Stimulated activated CD8-positive, alpha-beta memory T cell treated with anti-CD3 and anti-CD28 coated beads, Interleukin-4, amount 100 ng/mL, for 4 hours (primary cell): ENCODE measurements at places on chromosomes 3 and 15.

DNA sequence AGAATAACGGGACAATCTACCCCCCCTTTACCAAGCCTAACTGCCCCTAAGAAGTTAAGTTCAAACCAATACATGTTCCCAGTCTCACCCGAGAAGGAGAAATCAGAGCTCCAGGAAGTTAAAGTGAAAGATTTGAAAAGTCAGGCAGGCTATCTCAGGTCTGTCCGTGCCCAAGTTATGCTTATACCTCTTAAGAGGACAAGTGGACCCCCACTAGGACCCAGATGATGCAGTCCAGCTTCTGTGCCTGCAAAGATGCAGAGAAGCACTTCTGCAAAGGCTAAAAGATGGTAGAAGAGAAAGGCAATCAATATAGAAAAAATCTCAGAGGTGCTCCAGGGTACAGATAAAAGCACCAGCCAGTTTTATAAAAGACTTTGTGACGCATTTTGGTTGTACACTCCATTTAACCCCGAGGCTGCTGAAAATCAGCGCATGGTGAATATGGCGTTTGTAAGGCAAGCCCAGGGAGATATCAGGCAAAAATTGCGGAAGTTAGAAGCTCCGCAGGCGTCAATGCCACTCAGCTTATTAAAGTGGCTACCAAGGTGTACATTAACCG, 9.8 kb upstream of the SLC9C1 start:
- no peak for DNase-seq

DNA sequence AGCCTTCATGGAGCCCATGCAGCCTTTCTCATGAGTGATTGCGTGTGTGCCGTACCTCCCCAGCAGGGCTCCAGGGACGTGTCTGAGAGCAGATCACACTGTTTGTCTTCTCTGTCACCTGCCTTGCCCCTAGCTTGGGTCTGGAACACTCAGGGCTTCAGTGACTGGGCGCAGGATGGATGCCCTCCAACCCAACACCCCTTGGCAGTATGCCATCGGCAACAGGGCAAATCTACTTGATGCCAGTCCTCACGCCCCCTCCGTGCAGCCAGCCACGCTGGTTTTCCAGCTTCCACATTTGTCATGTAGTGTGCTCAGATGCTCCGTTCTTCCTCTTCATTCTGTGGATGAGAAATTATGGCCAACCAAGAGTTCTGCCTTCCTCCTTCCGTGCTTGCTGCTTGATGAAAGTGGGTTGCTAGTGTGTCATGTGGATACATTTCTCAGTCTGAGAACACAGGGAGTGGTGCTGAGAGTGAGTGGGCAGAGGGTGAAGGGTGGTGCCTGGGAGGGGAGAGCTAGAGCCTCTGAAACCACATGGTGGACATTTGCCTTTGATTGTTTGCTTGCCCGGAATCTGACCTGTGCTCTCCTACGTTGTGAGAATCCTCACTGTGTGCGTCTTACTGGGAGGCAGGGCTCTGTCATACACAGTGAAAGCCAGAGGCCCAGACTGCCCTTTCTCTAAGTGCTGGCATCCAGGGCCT, 97.2 kb downstream of the FAM43A start:
- DNase-seq: no peak

DNA sequence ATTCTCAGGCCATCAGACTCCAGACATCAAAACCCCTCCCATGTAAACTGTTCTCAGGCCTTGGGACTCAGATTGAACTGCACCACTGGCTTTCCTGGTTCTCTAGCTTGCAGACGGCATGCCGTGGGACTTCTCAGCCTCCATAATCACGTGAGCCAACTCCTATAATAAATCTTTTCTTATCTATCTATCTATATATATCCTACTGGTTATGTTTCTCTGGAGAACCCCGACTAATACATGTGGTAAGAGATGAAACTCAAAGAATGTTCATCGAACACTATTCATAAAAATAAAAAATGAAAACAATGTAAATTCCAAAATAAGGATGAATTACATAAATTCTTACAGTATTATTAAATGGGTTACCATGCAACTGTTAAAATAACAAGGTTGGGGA, 84.5 kb upstream of the NTRK3 start:
- no peak for DNase-seq

- no peak for DNase-seq
Observed at GRCh38 chr15:58929891-58930416, 3.5 kb downstream of the SLTM start.

DNA sequence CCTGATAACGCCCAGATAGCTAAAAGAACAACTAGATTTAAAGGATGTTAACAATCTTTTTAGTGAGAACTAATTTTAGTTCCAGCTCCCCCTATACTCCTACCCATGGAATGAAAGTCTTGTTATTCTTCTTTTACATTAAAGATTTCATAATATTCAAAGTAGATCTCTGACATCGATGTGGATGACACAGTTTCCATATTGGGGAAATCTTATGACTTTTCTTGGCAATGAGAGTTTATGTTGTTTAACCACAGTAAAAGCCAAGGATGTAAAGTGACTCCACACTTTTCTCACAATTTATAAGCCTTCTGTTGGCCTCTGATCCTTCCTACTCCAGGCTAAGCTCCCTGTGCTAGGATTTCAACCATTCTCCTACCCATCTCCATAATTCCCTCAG, 332.6 kb upstream of the KCNMB2 start:
- DNase-seq: no peak

- DNase-seq: no peak
Observed at GRCh38 chr3:184497804-184498203, 63.8 kb upstream of the EPHB3 start.

GRCh38 chr3:36811768-36812167, 47.4 kb upstream of the DCLK3 start:
- DNase-seq: no peak

GRCh38 chr15:52331490-52332240, 36.1 kb upstream of the MYO5C start:
- DNase-seq: peak; percentile 13

DNA sequence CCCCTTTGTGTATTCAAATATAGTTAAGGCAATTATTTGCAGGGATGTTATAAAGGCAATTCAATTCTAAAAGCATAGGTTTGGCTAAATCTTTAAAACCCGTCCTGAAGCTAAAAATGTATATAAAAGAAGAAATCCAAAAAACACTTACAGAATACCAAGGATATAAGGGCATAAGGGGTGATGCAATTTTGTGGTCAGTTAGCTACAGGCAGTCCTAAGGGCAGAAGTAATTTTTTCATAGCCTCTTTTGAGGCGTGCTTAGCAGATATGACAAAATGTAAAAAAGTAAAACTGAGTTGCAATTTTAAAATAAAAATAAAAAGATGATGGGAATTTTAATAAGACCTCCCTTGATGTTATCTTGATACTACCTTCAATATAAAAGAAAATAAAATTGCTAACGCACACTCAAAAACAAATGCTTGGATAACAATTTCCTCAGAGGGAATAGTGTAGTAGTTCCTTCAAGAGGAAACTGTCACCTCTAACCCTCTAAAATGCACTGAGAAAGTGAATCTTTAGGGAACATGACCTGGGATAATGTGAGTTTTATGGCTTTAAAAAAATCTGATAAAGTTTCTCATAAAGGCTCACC, 104.2 kb downstream of the MYH15 start:
- DNase-seq: no peak

DNA sequence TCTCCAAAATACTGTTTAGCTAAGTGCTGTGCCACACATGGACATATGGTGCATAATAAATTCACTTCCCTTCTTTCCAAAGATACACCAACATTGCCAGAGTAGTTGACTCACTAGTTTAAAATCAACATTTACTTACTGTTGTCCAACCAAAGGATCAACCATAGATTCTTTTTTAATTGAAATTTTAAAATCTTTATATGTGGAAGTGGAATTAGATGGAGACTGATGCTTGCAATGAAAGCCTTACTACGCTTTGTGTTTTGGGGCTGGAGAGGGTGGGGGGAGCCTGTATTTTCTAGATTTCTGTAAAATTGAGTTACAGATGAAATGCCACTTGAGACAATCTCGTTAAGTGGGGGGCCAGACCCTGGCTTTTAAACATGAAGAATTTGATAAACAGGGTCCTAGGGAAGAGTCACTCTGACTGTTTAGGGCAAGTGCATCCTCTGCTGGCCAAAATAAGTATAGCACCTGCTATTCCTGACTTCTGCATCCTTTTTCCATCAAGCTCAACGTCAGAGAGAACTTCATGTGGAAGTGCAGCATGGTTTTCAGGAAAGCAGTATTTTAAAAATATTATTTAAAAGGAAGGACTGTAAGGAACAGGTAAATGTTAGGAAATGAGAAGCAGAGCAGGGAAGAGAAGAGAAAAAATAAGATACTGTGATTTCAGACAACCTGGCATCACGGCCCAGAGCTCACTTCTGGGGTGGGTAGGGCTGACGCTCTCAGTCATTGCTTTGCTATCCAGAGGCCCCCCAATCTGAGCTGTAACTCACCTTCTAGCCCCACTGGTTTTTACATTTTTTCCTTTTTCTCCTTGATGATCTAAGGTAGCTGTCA, 76.7 kb downstream of the BOC start:
- peak; percentile 19 for DNase-seq

DNA sequence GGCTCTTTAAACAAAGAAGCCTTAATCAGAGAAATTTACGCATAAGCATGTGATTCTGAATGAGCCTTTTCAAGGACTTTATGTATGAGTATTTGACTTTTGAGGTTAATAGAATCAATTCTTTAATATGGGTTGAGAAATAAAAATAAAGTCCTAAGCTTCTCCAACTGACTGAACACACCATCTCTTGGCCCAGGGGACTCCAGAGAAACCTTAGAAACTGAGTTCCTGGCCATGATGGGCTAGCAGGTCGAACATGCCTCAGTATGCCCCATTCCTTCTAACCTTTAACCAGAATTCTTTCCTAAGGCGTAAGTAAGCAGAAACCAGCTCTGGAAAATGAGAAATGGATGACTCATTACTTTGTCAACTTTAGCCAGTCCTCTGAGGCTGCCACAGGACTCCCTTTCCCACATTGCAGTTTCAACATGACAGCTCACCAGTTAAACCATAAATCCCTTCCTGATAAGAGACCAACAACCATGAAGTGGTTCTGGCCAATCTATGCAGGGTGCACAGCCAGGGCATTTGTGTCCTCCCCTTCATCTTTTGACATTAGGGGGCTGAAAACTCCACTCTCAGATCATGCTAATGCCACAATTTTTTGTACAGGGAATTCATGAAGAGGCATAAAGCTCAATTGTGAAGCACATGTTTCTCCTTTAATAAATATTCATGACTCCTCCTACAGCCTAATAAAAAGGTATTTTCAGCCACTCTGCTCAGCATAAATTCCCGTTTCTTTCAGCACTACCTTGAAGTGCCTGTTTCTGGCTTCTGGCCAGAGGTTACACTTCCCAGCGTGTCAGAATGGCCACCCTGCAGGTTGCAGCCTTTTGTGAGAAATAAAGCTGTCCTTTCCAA, 33.3 kb downstream of the TM4SF18 start:
- DNase-seq: no peak

DNA sequence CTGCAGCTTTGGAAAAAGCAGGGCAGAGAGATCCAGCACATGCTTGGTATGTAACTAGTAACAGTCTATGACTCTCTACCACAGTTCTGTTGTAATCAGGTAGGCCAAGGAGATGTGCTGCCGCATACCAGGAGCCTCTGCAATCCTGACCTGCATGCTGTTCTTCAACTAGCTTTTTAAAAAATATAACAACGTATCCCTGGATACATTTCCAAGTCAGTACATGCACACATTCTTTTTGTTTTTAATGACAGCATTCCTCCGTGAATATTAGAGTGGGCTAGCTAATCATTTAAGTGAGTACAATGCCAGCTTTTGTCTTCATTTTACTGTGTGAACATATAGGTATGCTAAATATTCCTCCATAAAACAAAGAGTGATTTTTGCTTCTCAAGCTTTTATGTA, 437.8 kb downstream of the RBMS3 start:
- DNase-seq: no peak

DNA sequence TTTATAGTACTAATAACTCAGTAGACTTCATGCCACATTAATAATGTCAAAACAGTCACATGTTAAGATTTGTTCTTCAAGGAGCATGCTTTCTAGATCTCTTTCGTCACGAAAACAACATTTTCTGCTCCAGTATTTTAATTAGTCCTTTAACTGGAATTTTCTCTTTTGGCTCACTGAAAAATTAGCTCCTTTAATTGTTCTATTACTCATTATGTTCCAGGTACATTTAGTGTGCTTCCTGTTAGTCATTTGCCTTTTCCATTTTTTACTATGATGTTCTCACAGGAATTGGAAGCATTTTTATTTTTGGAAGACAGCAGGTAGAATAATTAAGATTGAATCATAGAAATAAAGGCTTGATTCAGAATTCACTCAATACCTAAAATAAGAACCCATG, 111.2 kb downstream of the SLC9A9 start:
- DNase-seq: no peak

- no peak for DNase-seq
Observed at GRCh38 chr3:87313641-87314040, 37.3 kb upstream of the POU1F1 start.
